ENCODE measurements at places on chromosomes 11 and 22.

- no peak for DNase-seq
Observed at GRCh38 chr11:43546561-43547429, 133.7 kb upstream of the HSD17B12 start.

- no peak for DNase-seq
Observed at GRCh38 chr11:38814670-38815069, 2216.6 kb upstream of the RAG2 start.

- DNase-seq: peak; percentile 94
Observed at GRCh38 chr22:44701824-44702478, at the start of gene PRR5. Gene PRR5 (plus strand): TSS chr22:44702204. CDS start chr22:44702475, 271 bp downstream.

DNA sequence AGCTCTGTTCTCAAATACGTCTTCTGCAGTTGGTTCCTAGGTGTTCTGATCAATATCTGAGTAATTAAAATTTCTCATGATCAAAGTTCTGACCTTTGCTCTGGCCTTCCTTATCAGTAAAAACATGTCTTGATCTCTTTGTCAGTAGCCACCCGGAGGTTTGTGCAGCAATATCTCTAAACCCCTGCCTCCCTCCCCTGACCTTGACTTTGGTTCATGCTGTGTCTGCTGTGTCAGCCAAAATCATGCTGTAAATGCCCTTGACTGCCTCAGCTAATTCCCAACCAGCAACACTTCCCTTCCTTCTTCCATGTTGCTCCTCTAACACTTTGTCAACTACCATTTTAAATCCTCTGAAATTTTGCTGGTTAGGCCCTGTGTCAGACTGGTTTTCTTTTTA lies 424.7 kb downstream of the FAM181B start:
- no peak for DNase-seq

DNA sequence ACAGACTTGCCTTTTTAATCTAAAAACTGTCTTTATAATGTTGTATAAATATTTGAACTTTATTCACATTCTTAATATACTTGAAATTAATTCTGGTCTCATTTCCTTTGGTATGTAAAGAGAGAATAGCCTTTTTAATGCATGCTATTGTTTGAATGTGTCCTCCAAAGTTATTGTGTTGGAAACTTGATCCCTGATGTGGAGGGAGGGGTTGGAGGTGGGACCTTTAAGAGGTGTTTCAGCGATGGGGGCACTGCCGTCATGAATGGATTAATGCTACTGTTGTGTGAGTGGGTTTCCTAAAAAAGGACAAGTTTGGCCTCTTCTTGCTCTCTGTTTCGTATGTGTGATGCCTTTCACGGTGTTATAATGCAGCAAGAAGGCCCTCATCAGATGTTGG lies 131.7 kb downstream of the DDX10 start:
- no peak for DNase-seq

DNA sequence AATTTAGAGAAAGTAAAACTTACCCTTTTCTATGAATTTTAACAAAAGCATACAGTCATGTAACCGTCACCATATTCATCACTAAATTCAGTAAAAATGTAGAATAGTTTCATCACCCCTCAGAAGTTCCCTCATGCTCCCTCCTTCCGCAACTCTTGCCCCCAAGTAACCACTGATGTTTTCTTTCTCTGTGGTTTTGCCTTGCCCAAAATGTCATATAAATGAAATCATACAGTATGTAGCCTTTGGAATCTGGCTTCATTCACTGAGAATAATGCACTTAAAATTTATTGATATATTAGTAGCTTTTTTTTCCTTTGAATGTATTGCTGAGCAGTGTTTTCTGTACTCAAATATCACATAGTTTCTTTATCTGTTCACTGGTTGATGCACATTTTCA lies 60.1 kb downstream of the DCUN1D5 start:
- no peak for DNase-seq

DNA sequence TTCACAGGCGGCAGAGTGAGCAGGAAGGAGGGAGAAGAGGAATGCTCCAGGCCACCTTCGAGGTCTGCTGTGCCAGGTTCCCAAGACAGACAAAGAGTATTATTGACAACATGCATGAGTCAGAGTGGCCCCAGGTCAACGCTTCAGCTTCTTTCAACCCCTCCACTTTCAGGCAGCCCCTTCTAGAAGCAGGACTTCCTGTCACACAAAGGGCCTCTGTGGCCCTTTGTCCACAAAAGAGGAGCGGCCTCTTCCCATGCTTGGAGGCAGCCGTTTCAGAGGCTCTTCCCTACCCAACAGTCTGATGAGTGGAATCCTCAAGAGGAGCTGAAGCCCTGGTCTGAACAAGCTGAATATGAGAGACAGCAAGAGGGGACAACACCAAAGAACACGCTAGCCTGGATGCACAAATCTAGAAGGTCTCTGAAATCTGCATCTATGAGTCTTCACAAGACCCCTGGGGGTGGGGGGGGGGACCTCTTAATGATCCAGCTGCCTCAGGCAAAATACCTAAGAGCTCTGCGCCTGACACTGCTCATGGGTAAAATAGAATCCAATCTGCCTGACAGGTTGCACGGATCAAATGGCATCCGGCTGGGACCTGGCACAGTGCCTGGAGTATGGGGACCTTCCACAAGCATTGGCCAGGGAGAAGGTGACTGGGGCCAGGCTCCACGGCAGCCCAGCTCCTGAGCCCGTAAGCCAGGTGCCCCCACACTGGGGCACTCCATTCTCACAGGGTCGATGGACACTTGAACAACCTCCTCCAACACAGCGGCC lies 67.5 kb downstream of the PACSIN2 start:
- no peak for DNase-seq

DNA sequence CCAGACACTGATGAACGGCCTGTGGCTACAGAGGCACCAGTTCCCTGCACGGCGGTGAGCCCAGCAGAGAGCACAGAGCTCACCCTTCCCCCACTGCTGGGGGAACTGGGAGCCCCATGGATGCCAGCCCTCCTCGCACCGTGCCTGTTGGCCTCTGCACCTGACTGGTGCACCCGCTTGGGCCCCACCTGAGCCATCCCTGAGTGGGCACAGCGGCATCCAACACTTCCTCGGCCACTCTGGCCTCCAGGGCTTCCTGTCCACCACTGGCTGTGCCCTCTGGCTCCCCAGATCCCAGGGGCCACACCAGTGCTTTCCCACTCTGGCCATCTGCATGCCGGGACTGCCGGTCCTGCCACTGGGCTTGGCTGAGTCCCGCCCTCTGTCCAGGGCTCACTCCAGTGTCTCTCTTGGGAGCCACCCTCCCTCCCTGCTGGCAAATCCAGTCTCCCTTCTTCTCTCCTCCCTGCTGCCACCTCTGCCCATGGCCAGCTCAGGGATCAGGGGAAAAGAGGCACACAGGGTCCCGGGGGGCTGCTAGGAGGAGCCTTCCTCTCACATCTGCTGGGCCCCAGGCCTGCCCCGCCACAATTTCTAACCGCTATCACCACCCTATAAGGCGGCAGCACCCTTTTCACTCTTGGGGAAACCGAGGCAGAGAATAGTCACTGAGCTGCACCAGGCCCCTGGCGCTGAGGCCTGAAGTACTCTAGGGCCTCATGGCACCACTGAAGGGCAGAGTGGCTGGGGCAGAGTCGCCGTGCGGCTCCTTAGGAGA lies 33.0 kb downstream of the GNB1L start:
- no peak for DNase-seq

DNA sequence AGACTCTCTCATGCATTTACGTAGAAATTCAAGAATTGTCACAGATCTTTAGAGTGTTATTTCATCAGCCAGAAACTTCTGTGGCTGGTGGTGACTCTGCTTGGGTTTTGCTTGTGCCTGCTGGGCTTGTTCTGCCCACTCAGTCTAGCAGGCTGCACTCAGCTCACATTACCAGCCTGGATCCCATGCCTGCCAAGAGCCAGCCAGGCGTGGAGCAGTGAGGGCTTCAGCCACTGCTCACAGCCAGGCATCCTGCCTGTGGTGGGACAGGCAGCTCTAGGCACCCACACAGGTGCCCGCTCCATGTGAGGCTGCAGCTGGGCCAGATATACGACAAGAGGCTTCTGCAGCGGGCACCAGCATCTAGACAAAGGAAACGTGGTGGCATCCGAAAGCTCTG lies 1213.3 kb upstream of the RAG2 start:
- no peak for DNase-seq

DNA sequence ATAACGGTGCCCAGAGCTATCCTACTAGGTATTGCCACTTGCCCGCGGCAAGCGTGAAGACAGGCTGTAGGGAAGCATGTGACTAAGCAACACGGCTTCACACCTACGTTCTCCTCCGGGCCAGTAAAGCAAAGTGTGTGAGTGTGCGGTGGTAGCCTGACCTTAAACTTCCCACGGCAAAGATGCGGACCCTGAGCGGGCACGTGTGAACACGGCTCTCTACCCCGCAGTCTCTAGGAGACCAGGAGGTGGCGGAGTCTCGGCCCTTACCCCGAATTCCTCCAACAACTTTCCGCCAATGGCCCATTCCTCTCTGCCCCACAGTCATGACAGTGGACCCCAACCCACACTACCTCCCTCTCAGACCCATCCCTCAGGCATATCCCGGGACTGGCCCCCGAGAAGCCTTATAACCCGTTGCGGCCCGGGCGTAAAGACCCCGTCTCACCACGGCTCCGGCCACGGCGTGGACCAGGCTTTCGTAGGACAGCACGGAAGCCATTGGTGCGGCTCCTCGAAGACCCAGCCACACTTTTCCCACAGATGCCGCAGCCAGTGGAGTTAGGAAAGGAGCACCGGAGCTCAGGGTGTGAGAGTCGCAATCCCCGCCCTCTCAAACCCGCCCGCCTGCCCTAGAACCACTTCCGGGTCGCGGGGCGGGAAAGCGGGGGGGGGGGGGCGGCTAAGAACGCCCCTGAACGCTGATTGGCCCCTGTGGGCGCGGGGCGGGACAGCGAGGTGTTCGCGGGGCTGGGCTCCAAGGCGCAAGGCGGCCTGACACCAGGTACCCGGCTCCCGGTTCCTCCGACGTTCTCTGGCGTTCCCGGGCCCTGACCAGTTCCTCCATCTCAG lies at the start of gene SLC25A17:
SLC25A17 (minus strand) TSS at position 600 of the 852 bp plus-strand sequence; CDS start at position 502, 98 bp downstream.
- peak; percentile 95 for DNase-seq

DNA sequence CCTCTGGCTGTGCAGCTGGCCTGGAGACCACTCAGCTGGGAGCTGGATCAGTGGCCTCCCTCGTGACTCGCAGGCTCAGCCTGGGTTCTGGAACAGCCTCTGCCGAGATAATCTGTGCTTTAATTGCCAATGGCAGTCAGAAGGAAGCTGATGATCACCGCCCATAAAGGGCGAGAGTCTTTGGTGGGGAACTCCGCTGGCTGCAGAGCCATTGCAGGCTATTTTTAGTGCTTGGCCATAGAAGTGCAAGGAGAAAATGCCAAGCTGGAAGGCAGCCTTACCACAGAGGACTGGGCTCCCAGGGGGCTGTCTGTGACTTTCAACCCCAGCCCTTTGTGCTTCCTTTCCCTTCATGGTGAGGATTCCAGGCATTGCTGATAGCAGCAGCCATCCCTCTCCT lies 62.2 kb upstream of the TENM4 start:
- no peak for DNase-seq

DNA sequence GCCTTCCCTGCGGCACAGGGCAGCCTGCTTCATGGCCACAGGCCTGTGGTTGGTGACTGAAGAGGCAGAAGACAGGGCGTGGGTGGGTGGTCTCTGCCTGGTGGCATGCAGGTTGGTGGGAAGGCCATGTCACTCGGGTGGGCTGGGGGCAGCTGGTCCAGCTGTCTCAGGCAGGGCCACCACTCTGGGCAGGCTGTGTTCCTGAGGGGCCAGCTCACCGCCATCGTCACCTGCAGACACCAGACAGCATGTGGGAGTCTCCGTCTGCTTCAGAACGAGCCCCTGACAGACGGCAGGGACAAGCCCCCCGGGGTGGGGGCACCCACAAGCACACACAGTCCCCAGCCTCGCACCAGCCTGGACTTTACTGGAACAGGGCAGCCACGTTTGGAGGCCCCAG lies 750.1 kb downstream of the BRD1 start:
- DNase-seq: no peak

GRCh38 chr11:75474878-75475766 lies 42.1 kb upstream of the KLHL35 start:
- peak; percentile 87 for DNase-seq

GRCh38 chr22:19873960-19874306 lies 19.3 kb upstream of the GNB1L start:
- DNase-seq: no peak

DNA sequence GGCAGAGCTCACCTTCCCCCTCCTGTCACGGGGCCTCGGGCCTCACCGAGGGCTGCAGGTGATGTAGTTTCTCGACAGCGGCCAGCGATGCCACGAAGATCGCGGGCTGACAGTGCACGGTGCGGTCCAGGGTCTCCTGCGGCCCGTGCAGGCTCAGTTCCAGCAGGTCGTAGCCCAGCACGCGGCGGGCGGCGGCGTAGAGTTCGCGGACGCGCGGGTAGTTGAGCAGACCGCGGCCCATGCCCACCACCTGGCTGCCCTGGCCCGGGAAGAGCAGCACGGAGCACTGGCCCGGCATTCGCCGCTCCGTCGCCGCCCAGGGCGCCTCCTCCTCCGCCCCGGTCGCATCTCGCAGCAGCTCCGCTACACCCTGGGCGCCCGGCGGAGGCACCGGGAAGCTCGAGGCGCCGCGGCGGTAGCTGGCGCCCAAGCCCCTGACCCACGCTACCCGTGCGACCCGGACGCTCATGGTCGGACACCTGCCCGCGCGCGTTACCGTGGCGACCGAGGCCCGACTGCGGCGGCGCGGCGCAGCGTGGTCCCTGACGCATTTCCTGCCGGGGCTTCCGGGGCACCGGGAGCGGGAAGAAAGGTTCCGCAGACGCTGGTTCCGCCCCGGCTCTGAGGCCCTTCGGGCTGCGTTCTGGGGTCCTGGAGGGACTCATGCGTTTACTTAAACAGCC lies at the start of gene MCAT:
MCAT (minus strand) TSS at position 519 of the 683 bp plus-strand sequence; CDS start at position 469, 50 bp downstream.
- peak; percentile 93 for DNase-seq

DNA sequence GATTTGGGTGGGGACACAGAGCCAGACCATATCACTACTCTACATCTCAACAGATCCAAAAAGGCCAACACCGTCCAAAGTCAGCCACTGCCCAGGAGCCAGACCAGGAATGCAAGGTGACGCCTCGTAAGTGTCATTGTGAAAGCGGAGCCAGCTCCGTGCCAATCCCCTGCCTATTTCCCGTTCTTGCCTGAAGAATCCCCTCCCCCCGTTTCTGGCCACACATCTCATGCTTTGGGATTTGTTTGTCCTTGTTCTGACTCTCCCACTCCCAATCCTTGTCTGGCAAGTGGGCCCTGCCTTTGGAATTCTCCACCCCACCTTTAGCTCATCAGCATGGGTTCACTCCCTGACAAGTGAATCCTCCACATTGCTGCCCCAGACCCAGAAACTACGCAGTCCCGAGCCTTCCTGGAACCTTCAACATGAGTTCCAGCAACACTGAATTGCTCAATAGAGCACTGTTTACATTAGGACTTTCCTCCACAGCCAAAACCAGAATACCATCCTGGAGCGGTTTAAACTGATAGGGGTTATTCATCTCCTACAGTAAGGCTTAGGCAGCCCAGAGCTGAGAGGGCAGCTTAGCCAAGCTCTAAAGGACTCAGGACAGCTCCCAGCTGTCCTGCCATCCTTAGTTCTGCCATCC lies 6.0 kb upstream of the SLC35C1 start:
- DNase-seq: no peak
